ENCODE measurements at places on chromosomes 6 and 20.

DNA sequence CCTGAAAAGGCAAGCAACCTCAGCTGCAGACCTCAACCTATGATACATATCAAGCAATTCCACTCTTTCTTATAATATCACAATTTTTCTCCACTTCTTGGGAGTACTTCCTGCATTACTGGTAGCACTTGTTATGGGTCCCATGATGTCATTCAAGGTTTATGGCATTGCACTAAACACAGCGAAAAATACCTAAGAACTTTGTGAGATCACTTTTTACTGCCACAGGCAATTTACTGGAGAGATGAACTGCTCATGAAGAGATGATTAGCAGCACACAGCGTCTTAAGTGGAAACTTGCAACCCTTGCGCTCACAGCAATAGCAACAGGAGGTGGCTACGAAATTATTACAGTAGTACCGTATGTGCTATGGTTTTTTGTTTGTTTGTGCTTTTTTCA, 19.3 kb upstream of the RIMS4 start:
- no peak for DNase-seq

DNA sequence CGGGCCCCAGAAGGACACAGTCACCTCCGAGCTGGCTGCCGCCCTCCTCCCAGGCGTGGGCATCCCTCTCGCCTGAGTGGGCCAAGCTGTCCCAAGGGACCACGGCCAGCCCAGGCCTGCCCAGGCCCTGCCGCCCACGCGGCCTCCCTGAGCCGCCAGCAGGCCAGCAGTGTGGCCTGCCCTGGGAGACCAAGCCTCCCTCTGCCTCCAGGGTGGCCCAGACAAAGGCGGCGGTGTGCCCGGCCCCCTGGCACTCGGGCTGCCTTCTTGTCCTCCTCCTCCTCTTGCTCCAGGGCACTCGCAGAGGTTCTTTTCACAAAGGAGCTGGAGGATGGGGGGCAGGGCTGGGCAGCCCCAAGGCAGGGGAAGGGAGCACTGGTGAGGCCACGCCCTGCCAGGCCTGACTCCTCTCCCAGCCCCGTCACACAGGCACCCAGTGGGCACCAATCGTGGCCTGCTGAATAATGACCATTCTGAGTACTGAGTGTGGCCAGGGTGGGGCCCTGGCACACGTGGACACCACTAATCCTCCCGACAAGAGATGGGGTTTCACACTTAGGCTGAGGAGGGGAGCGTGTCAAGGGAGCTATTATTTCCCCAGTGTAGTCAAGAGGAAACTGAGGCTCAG, 25.3 kb downstream of the NOL4L start:
- peak; percentile 84 for DNase-seq

- DNase-seq: no peak
Measured at GRCh38 chr6:159540883-159541282, 152.2 kb downstream of the SOD2 start.

GRCh38 chr6:31308050-31308844, 36.4 kb upstream of the HLA-C start:
- no peak for DNase-seq

DNA sequence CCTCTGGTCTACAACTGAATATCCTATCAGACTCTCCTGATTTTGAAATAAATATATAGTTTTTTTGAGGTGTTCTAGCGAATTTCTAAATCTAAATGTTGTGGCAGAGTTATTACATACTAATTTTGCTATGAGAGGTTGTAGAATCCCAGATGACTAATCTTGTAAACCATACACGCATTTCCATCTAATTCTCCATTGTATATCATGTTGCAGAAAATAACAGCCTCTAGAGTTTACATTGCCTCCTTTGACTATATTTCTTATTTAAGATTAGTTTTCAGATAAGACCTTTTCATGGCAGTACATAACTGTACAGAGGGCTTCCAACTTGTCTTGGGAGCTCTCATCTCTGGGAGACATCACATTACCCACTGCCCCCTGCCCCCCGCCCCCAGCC, 22.9 kb downstream of the PTPN1 start:
- no peak for DNase-seq

- DNase-seq: peak; percentile 2
Measured at GRCh38 chr6:112296122-112296521, 41.8 kb upstream of the LAMA4 start.

GRCh38 chr20:64180673-64181072, 16.4 kb downstream of the MYT1 start:
- DNase-seq: no peak

GRCh38 chr20:13910492-13910891, 79.9 kb downstream of the SEL1L2 start:
- DNase-seq: peak; percentile 24

DNA sequence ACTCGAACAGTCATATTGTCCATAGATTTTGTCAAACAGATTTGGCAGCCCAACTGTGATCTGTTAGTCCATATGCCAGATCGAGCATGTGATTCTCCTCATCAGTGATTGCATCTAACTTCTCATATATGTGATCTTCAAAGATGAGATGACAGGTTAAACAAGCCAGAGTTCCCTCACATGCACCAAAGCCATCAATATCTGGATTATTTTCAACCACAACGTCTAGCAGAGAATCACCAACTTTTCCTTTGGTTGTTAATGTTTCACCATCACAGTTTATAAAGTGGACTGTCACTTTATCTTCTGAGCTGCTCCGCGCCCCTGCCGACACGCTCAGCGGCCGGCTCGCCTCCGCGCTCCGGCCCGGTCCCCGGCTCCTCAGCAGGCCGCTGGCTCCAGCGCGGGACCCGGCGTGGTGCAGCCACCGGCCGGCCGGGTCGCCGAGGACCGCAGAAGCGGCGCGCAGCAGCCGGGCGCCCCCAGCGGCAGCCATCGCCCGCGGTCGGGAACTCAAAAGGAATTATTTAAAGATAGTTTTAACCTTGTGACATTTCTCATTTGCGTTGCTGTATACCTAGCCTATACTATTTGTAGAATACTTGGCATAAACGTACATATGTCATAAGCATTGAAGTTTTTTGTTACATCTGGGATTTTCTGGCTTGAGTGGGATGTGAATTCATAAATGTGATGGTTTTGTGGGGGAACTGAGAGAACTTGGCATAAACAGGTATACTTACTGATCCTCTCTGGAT, 40.1 kb upstream of the DYNLRB1 start:
- DNase-seq: no peak

GRCh38 chr6:76703285-76703684, 630.8 kb upstream of the IMPG1 start:
- DNase-seq: no peak

GRCh38 chr6:7124636-7125035, 16.9 kb downstream of the RREB1 start:
- peak; percentile 63 for DNase-seq

- DNase-seq: no peak
Measured at GRCh38 chr6:45843848-45844521, 171.7 kb downstream of the CLIC5 start.

- no peak for DNase-seq
Measured at GRCh38 chr20:38645351-38645750, 43.7 kb downstream of the ARHGAP40 start.

DNA sequence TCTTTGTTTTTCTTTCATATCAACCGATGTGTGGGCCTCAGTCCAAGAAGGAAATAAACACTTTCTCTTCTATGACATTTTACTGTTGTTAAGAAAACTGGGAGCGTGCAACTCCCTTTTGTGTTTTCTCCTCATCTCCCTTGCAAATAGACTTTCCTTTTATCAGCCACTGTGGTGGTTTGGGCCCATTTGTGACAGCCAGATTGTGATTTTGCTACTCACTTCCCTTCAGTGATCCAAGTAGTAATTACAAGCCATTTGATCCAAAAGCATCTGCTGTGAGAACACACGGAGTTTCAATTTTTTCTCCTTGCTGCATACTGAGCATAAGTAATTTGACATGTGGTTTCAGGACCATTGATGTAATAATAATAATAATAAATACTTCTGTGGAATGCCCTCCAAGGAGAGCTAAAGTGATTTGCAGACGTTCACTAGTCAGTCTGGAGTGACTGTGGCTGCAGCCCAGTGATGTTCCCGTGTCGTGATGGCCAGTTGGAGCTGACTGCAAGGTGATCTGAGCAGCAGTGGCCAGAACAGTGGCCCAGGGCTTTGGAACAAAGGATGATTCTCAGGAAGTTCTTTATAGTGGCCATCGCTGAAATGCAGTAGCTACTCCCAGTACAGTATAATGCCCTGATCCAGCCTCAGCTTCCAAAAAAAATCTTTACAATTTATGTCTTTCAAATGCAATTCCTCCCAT, 91.9 kb upstream of the CLDN20 start:
- DNase-seq: peak; percentile 85

DNA sequence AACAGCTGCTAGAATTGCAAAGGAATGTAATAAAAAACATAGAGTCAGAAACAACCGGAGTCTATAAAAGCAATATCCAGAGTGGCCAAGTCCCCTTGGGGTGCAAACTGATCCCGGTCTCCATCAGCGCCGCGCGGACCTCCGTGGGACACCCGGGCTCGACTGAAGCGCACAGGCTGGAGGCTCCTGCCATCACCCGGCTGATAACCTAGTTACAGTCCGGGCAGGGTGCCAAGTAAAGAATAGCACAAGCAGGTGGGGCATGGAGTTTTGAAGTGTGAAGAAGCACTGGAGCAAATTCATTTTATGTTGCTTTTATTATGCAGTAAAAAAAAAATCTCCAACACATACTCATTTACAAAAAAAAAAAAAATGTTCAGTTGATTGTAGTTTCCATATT, 205.1 kb upstream of the GMDS start:
- peak; percentile 74 for DNase-seq

DNA sequence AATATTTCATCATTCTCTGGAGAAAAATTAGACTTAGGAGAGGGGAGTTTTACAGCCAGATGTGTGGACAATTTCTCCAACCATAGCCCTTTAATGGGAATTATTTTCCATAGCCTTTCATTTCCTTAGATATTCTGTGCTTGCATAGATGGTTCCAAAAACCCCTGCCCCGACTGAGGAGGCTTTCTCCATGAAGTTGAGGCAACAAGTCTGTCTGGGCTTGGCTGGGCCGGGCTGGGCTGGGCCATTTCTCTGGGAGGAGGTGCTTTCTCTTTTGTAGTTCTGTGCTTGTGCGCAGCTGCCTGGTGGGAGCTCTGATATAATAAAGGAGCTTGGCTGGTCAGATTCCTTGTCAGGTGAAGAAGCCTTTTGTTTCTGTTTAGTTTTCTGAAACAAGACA, 71.4 kb downstream of the SOBP start:
- DNase-seq: peak; percentile 18

DNA sequence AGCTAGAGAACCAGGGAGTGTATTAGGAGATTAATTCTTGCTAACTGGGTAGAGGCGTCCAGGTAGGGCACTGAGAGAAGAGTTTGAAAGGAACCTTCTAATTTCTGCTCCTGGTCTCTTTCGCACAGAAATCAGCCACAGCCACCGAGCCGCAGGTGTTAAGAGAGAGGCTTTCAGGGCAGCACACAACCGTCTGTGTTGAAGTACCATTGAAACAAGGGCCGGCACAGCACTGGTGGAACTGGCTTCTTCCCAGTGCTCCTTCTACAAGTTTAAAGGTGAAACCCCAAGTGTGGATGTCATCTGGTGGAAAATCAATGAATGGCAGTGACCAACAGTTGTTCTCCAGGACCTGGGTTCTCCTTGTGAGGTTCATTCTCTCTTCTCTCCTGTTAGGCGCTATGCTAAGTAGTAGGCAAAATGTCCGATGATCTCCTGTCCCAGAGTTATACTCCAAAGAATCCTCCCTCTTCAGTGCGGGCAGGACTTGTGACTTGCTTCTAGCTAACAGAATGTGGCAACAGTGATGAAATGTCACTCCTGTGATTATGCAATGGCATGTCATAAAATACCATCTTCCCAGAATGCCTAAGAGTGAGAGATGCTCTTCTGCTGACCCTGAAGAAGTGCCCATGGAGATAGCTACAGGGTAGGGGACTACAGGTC, 15.0 kb upstream of the RIN2 start:
- DNase-seq: no peak

- DNase-seq: no peak
Measured at GRCh38 chr6:165702669-165703068, 39.6 kb upstream of the PDE10A start.

All from NCI-H69 (cell line).